Upper lobe of left lung (tissue), 6 donors: ENCODE measurements at places on chromosomes 5 and 9. TPM values are rescaled to one million over a fixed set of nuclear protein-coding genes. Genes with fewer than 3 reads are reported as not detected.

Gene KLHL9
- total RNA-seq: 21.0 TPM

Gene PCDHB5
- total RNA-seq: 1.8 TPM

Gene TMEM252
- not detected for total RNA-seq

Gene SPRY4
- 30.9 TPM for total RNA-seq

Gene NPDC1
- total RNA-seq: 26.7 TPM

Gene CHSY3
- 6.1 TPM for total RNA-seq

Gene GPX8
- total RNA-seq: 2.1 TPM

Gene HTR1A
- total RNA-seq: not detected

DNA sequence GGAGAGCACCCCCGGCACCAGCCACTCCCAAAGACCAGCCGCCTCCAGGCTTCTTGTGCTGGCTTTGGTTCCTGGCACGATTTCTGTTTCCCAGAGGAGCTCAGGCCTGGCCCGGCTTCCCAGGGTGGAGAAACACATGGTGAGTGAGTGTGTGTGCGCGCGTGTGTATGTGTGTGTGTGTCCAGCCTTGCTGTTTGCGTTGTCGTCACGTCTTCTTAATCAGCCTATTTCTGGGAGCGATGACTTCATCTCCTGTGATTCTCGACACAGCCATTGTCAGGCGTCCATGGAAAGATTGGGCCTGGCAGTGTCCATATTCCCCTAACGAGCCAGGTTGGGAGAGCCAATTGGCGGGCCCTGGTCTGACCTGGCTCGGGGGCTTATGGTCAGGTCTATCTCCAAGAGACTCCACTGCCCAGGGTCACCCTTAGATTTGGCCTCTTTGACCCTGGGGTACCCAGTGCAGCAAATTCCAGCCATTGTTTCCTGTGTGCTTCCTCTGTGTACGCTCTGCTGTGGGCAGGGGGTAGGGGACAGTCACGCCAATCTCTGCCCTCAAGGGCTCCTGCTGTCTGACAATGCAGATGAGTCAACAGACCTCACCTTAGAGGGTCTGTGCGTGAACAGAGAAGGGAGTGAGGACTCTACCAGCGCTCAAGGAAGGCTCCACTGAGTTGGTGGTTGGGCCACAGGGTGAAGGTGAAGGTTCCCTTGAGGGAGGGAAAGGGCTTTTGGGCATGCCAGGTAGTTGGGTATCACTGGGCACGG, 73.8 kb downstream of the DAB2IP start:
- DNase-seq: peak; percentile 86

DNA sequence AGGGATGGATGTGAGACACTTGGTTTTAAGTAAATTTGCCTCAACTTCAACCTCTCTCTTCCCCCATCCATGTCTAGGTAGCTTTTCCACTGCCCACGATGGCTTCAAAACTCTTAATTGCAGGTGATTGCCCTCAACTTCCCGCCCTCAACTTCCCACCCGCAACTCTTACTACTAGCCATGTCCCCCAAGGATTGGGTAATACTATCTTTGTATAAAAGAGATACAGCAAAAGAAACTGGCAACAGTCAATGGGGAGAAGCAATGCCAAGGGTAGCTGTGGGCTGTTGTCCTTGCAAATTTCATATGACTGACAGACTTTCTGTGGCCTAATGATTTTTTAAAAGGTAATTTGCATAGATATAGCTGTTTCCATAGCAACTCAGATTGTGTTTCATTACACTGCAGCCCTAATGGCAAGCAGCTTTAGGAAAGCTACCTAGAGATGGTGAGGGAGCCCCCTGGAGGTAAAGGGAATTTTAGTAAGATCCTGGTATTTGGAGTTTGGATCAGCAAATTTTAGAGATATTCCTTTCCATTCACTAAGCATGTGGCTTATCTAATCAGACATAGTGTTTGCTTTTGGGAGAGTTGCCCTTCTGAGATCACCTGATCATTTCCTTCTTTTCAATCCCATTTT, 421.5 kb upstream of the DAP start:
- DNase-seq: no peak

DNA sequence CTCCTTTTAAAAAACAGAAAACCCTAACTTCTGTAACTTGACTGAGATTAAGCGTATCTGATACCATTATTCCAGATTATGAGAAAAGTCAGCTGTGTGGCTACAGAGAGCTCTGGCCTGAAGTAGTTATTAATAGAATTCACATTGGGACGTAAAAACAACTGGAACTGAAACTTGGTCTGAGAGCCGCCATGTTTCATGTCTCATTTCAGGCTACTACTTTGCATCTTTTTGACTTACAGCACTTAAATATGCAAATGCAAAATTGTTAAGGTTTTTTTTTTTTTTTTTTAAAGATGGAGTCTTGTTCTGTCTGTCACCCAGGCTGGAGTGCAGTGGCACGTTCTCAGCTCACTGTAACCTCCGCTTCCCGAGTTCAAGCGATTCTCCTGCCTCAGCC, 25.2 kb downstream of the MAP3K1 start:
- no peak for DNase-seq

GRCh38 chr9:122827761-122828093, 661 bp downstream of the PDCL start:
- no peak for DNase-seq

DNA sequence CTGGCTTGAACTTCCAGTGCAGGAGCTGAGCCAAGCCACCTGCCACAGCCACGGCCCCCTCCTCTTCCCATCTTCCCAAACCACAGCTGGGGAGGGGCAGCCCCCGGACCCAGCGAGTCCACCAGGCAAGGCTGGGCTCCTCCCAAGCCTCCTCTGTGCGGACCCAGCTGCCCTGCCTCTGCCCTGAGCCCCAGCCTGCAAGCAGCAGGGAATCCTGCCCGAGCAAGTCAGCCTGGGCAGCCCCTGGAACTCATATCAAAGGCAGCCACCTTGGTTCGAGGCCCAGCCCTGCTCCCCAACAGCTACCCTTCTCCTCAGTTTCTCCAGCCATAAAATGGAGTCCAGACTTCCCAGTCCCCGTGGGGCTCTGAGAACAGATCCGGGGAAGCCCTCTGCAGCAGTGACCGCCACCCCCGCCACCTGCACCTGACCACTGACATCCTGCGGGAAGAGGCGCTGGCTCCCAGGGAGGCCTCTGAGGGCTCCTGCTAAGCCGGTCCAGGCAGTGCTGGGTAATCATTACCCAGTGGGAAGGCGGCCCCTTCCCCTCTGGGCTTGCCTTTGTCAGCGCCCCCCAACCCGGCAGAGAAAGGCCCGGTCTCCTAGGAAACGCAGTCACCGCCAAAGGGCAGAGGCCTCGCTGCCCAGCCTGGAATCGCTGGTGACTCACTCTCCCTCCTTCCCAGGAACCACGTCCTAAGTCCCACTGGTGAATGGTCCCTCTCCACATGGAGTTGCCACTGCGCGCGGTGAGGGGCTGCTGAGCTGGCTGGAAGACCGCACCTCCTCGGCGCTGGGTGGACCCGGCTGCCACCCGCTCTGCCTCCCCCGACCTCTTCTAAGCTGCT, 1.5 kb downstream of the VAV2 start:
- peak; percentile 78 for DNase-seq

GRCh38 chr9:119961774-119962424, 592.7 kb upstream of the BRINP1 start:
- DNase-seq: peak; percentile 91

DNA sequence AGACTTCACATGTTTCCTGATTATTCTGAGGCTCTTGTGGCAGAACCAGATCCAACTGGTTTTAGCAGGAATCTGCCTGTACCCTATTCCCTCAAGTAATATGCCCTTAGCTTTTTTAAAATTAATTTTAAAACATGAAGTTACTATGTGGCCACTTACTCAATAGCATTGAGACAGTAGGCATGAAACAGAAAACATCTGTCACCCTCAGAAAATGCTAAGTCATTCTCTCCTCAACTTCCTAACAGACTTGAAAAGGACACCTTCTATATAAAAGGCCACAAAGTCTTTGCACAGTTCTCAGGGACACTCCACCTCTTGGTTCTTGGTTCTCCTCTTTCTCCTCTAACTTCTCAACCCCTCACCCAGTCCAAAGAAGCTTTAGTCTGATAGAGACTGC, 277.8 kb downstream of the RAB3C start:
- no peak for DNase-seq

GRCh38 chr5:125926172-125926571, 497.0 kb upstream of the GRAMD2B start:
- DNase-seq: no peak

DNA sequence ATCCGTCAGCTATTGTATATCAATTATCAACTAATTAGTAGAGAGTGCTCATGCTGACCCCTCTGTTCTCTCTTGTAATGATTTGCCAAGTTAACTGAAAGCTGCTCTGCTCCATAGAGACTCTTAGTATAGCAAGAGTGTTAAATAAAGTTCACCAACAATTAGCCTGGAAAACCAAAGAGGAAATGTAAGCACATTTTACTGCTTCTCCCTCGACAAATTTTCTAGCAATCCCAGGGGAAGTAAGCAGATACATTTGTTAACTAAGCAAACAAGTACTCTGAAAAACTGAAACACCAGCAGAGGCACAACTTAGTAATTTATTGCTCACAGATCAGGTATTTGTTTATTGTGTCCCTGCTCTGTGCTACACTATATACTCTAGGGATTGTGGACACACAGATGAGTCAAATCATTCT, 162.2 kb downstream of the GLIS3 start:
- DNase-seq: no peak

- no peak for DNase-seq
Observed at GRCh38 chr9:16221822-16222547, 648.5 kb downstream of the BNC2 start.

- DNase-seq: no peak
Observed at GRCh38 chr5:4229414-4230292, 634.0 kb downstream of the IRX1 start.

GRCh38 chr5:77776554-77777206, 541 bp upstream of the TBCA start:
- no peak for DNase-seq

DNA sequence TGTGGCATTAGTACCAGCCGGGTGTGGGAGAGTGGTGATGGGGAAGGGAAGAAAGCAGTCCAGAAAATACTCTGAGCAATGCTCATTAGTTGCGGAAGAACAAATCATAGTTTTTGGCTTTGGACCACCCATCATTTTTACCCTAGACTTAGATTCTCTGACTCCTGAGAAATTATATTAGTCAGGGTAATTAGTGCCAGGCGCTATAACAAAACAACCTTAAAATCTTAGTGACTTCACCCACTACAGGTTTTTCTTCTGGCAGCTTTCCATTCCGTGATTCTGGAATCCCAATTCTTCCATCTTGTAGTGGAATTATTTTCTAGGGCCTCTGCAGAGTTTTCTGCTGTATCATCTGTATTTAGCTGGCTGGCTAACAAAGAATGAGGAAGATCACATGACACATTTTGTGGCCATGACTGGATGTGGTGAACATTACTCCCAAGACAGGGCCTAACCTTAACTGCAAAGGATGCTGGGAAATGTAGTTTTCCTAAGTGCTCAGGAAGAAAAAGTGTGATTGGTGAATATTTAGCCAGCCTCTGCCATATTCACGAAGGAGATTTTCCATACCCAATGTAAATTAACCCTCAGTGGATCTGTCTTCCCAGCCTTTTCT, 373.0 kb upstream of the MEF2C start:
- no peak for DNase-seq

GRCh38 chr5:135034236-135034962, 371 bp upstream of the PITX1 start:
- DNase-seq: peak; percentile 87

DNA sequence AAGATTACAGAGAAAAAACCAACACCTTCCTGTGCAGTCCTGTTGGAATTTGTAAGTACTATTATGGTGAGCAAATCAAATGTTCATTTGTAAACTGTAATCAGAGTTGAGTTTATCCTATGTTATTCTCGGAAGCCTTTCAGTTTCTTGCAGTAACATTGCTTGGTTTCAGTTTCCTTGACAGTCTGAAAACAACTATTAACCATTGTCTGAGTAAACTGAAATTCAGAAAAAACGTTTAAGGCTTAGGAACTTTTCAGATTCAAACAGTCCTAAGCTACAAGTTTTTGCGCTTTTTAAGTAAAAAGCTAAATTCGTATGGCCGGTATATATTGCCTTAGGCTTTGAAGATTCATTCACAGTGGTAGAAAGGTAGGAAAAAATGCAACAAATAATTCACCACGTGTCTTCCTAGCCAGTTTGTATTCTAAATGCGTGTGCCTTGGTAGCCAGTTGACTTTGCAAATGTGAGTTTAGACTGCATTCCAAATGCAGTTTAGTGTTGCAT, 2.5 kb downstream of the GPBP1 start:
- DNase-seq: no peak

DNA sequence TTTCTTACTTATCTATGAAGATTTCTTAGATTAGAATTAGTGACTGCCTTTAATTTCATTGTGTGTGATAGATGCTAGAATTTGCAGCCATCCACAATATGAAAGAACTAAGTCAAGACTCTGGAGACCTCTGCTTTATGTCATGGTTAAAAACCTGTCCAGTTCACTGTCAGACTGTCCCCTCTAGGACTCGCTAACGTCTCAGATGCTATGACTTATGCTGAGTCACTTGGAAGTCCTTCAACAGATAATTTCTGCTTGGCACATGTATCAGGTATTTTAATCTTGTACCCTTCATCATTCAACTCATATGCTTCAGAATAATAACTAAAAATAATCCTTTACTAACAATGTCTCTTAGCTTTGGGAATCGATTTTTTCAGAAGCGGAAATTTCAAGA, 230.5 kb upstream of the DMAC1 start:
- DNase-seq: no peak

- DNase-seq: no peak
Observed at GRCh38 chr9:80144856-80145255, 573.1 kb downstream of the TLE4 start.

GRCh38 chr5:128965638-128966302, 482 bp downstream of the SLC27A6 start:
- peak; percentile 63 for DNase-seq

DNA sequence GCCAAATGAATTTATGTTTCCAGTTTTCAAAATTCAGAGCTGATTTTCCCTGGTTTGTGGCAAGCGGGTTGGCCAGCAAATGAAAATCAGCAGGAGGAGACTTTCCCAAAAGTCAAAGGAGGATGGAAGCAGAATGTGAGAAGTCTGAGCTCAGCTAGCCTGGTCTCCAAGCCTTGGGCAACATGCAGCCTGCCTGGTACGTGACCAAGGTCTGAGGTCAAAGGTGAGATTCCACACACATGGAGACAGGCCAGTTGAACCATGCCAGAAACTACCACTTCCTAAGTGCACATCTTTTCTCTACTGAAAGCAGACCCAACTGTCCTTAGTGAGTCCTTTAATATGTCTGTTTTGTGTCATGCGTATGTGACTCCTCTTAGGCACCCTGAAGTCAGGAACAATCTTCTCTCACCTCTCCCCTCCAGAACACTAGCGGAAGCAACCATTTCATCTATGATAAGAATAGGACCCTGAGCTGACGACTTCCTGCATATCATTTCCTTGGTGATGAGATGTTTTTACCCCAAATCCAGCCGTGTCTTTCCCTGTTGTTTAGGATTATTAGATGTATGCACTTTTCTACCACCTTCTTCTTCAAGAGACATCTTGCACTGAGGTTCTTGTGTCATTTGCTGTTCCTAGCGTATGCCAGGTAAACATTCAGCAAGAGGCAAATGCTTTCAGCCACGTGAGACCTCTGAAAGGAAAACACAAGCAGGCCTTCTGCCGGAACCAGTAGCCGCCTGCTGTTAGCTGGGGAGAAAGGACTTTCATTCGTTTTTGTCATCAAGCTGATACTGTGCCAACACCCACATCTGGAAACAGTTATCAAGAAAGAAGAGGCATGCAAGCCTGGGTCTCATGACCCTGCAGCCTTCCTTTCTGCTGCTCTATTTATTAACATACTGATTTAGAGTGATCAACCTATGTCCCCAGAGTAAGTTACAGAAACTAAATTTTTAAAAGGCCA, 9.7 kb upstream of the TGFBI start:
- no peak for DNase-seq

GRCh38 chr5:127935398-127935797, 148.2 kb upstream of the SLC12A2 start:
- DNase-seq: peak; percentile 51
